ENCODE measurements at places on chromosomes 6 and 20.

- no peak for DNase-seq
Measured at GRCh38 chr6:11766589-11767450, 11.8 kb downstream of the ADTRP start.

DNA sequence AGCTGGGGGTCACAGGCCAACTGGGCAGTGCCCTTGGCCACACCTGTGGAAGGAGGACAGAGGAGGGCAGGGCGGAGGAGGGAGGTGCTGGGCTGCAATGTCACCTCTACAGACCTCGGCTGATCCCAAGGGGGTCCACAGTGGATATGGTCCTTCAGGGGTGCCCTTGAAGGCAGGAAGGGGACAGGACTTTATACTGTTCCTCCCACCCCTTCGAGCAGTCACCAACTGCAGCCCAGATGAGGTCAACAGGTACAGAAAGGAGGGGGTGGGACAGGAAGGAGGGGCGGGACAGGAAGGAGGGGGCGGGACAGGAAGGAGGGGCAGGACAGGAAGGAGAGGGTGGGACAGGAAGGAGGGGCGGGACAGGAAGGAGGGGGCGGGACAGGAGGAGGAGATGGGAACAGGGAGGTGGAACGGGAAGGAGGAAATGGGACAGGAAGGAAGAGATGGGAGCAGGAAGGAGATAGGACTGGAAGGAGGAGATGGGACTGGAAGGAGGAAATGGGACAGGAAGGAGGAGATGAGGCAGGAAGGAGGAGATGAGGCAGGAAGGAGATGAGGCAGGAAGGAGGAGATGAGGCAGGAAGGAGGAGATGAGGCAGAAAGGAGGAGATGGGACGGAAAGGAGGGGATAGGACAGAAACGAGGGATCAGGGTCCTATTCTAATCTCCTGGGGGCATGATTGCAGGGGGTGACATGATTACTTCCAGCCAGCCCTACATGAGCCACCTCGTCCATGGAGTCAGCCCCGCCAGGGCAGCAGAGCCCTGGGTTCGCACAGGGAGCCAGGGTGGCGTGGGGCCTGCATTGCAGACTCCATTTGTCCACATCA, 19.4 kb upstream of the MRGBP start:
- peak; percentile 46 for DNase-seq

- no peak for DNase-seq
Measured at GRCh38 chr20:43028470-43028869, 161.2 kb downstream of the PTPRT start.

- no peak for DNase-seq
Measured at GRCh38 chr6:35343835-35344550, 1.6 kb downstream of the PPARD start.

GRCh38 chr20:4160761-4161305, 145.5 kb upstream of the RNF24 start:
- no peak for DNase-seq

- DNase-seq: no peak
Measured at GRCh38 chr6:118945217-118945616, 10.3 kb upstream of the MCM9 start.

DNA sequence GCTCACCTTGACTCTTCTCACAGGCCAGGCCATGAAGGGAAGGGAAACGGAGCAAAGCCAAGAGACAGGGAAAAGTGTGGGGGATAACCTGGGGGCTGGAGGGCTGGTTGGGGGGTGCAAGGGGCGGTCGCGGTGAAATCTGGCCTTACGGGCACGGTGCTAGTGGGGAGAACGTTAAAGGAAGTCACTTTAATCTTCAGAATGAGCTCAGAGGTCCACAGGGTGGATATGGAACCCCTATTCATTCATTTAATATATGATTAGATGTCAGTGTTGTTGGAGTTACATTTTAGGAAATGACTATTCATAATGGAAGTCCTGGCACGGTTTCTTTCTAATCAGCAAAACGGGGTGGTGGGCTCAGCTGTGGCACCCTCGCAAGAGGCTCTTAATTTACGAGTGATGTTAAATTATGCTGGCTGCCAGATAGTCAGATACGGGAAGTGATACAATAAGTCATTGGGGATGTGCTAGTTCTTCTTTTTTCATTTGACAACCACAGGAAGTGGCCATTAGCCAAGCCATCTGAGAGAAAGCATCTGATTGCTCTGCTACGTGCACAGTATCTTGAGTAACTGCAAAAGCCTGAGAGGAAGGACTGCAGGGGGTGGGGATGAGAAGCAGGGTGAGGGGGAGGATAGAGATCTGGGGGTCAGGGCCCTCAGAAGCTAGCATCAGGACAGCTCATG, 253.0 kb downstream of the QKI start:
- no peak for DNase-seq

DNA sequence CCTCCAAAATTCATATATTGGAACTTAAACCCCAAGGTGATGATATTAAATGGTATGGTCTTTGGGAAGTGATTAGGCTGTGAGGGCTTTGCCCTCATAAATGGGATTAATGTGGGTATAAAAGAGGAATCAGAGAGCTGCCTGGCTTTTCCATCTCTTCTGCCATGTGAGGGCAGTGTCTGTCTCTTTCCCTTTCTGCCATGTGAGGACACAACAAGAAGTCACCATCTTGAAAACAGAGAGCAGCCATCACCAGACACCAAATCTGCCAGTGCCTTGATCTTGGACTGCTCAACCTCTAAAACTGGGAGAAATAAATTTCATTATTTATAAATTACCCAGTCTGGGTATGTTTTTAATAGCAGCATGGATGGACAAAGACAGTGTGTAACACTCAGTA, 263.0 kb downstream of the PAX1 start:
- no peak for DNase-seq

DNA sequence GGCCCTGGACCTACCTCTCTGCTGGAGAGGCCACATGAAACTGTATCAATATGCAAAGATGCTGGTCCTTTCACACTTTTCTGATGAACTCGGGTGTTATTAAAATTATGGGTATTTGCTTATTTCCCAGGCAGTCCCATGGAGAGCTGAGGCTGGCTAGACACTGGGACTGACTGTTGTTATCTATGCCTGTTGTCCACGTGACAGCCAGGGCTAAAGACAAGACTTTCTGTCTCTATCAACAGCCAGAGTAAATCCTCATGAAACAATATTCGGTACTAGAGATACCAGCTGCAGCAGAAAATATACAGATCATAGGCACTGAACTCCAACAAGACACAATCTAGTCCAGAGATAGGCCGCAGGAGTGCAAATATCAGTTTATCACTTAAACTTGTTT, 236.4 kb downstream of the FOXA2 start:
- DNase-seq: no peak

- DNase-seq: peak; percentile 36
Measured at GRCh38 chr6:25014791-25015560, 79.2 kb upstream of the RIPOR2 start.

DNA sequence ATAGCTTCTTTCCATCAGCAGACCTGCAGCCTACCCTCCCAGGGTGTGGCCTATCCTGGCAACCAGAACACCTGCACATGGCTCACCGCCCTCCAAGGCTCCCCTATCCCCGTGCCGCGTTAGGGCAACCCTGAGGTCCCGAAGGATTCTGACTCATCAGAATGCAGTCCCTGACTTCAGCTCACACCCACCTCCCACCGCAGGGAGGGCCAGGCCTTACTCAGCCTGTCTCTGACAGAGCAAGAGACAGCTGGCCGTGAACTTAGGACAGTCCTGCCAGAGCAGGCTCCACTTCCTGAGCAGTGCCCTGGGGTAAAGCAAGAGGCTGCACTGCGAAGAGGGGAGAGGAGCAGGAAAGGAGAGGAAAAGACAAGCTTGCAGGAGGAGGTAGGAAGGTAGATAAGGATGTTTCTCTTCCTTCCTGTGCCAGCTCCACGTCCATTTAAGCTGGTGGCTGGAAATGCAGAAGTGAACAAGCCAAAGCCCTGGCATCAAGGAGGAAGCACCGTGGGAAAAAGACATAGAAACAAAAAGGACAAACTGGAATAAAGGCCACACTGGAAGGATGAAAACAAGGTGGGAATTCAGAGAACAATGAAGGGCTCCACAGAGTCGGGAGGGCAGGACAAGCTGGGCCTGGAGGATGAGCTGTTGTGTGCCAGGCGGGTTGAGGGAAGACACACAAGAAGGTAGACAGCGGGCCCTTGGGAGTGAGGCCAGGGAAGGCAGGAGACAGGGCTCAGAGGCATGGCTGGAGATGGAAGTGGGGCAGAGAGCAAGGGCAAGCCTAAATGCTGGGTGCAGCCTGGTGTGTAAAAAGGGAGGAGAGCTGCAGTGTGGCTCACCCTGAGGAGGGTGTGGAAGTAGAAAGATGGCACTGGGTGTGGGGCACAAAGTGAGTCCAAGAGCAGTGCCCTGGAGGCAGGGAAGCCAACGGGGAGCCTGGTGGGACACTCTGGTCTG, 102.7 kb downstream of the SLC23A2 start:
- DNase-seq: no peak

- DNase-seq: no peak
Measured at GRCh38 chr6:87164004-87164403, 8.6 kb downstream of the ZNF292 start.

DNA sequence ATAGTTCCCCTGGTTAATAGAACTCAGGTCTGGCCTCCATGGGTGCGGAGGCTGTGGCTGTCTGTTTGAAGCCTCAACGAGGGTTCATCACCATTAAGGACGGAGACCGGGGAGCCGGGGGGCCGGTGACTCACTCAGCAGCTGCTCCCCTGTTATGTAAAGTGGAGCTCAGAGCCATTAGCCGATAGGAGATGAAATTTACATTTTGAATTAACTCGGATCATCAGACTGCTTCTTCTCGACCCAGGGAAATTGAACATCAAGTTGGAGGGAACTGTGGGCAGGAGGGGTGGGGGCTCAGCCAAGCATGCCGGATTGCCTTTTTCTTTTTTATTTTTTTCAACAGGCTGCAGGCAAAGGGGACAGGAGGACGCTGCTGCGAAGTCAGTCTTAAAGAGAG, 12.3 kb downstream of the PCK1 start:
- DNase-seq: no peak

- DNase-seq: peak; percentile 48
Measured at GRCh38 chr6:43724914-43725642, 37.5 kb upstream of the MRPS18A start.

GRCh38 chr6:29927841-29928388, 14.4 kb upstream of the HLA-A start:
- DNase-seq: no peak

GRCh38 chr6:36033935-36034334, 6.3 kb downstream of the MAPK14 start:
- DNase-seq: peak; percentile 8

- DNase-seq: no peak
Measured at GRCh38 chr6:168599769-168600330, 158.9 kb downstream of the SMOC2 start.

- no peak for DNase-seq
Measured at GRCh38 chr20:39939241-39939865, 749.7 kb downstream of the MAFB start.

DNA sequence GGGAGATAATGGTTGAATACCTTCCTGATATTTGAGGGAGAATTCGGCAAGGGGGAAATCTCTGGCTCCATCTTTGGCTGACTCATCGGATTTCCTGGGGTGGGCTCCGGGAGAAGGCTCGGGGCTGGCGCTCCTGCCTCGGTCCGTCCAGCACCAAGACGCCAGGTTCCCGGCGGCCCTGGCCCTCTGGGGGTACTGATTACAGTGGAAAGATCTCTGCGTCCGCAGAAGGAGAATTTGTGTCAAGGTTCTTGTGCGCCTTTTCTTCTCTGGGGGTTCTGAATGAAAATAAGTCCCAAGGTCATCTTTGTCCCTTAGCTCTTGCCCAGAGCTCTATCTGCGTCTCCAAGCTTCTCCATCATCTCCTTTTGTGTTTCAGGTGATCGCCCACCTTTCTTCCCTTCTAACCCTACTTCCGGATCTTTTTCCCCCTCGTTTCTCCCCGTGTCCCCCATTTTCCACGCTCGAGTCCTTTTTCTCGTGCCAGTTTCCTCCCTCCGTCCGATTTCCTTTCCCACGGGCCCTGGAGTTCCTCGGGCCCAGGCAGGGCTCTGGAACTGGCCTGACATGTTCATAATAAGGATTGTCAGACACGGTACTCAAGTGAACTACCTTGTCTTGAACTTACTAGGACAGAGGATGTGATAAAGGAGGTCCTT, 11.6 kb downstream of the NRN1 start:
- DNase-seq: no peak

DNA sequence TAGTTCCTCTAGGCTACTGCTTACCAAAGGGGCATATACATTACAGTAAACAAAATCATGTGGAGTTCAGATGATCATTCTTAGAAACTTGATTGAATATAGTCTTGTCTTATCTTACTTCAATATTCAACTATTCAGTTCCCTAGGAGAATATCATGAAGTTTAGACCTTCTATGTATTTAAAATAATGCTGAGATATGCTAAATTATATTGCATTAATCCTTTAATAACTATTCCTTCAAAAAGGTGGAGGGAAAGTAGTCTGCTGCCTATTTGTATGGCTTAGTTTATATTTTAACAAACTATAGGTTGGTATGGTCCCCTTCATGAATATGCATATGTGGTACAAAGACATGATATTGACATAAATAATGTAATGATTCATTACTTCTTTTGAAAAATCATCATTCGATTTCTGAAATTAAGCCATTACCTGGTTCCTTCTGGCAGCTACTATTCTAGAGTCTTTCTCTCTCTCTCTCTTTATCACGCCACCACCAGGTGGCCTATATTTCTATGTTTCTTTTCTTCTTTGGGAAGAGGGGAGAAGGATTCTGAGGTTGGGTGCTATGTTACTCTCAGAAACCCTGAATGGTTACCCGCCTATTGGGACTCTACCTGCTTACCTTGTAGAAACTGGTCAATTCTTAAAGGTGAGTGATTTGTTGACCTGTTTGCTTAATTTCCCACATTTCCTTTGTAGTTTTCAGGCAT, 855.8 kb downstream of the HACE1 start:
- no peak for DNase-seq

DNA sequence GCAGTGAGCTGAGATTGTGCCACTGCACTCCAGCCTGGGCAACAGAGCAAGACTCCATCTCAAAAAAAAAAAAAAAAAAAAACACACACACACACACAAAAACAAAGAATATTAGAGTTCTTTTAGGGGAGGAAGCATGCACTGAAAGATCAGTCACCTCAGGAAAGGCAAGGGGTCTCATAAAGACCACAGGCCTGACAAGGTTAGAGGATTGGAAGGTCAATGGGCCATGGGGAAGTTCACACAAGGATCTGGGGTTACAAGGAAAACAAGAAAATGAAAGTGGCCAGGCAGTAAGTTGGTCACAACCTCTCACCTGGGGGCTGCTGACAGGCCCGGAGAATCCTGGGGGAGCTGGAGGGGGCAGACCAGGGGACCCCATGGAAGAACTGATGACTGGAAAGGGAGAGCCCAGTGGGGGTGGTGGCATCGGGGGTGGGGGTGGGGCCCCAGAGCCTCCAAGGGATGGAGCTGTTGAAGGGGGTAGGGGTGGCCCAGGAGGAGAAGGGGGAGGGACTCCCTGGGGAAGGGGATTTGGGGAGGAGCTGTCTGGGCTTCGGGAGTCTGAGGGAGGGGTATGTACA, 1.5 kb downstream of the RXRB start:
- DNase-seq: no peak

Measured in activated CD4-positive, alpha-beta T cell treated with anti-CD3 and anti-CD28 coated beads, Interleukin-2, amount 50 U/mL, for 1 hour (primary cell).